ENCODE measurements at places on chromosomes 5 and 9.

DNA sequence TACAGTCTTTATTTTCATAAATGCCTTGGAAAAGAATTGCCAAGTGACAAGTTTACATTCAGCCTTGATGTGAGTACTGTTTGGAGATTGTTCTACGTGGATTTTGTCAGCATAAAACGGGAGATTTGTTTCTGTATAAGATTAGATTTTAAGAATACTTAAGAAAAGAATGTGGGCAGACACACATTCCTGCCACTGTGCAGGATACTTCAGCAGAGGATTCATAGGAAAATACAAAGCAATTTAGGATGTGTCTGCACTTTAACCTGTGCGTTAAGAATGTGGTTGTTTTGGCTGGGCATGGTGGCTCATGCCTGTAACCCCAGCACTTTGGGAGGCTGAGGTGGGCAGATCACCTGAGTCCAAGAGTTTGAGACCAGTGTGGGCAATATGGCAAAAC lies 37.2 kb downstream of the GPR107 start:
- no peak for DNase-seq

- DNase-seq = no peak
Measured at GRCh38 chr5:102815540-102816332, 60.6 kb downstream of the PAM start.

- DNase-seq = no peak
Measured at GRCh38 chr5:161105525-161105924, 253.5 kb upstream of the ATP10B start.

DNA sequence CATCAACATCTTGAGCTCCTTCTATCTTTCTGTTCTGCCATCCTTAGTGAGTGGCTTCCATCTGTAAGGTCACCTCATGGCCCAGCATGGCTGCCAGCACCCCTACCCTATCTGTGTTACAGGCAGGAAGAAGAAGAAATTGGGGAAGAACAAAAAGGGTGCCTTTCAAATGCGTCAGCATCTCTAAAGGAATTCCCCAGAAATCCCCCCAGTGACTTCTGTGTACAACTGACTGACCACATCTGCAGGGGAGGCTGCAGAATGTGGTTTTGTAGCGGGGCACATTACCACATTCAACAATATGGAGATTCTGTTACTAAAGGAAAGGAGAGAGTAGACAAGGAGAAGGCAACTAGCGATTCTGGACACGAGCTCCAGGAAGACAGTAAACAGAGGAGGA lies 40.1 kb downstream of the ALG2 start:
- DNase-seq = peak; percentile 43

GRCh38 chr5:6734243-6734700 lies 21.0 kb downstream of the TENT4A start:
- peak; percentile 29 for DNase-seq

GRCh38 chr5:57417971-57418370 lies 64.6 kb downstream of the ACTBL2 start:
- no peak for DNase-seq

DNA sequence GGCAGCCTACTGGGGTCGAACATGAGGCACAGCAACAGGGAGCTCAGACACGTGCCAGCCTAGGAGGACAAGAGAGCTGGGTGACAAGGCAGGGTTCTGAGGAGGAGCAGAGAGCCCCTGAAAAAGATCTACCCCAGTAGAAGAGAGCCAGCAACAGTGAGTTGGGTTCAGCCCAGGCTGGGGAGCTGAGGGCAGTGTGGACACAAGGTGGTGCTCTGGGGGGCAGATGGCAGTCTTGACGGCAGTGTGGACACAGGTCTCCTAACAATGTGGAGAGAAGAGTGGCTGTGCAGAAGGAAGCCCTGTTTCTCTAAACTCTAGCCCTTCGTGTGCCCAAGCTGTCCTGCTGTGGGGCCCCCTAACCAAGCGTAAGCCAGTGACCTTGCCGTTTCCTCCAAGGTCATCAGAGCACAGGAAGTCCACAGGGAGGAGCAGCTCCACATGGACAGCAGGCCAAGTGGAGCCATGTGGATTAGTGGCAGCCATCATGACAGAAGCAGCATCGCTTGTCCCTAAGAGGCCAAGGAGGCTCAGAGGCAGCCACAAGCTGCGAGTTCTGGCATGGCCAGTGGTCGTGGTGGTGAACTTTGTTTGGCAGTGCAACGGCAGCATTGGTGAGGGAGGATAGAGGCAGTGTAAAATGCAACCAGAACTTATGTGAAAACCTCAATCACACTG lies 25.1 kb upstream of the LMX1B start:
- no peak for DNase-seq

DNA sequence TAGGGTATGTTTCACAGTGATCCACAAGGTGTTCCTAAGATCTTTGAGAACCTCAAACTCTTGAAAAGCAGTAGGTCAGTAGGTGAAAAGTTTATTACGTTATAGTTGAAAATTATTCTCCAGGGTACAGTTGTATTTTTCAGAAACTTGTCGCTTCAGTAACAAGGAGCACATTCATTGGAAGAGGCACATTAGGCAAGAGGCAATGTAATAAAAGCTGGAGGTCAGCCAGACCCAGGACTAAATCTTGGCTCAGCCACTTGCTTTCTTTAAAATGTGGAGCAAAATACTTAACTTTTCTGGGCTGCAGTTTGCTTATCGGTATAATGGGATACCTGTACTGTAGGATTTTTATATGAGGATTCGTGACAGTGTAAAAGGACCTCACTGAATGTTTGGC lies 45.6 kb downstream of the TLE4 start:
- DNase-seq = peak; percentile 62

GRCh38 chr9:111925017-111925770 lies 28.6 kb downstream of the UGCG start:
- no peak for DNase-seq

DNA sequence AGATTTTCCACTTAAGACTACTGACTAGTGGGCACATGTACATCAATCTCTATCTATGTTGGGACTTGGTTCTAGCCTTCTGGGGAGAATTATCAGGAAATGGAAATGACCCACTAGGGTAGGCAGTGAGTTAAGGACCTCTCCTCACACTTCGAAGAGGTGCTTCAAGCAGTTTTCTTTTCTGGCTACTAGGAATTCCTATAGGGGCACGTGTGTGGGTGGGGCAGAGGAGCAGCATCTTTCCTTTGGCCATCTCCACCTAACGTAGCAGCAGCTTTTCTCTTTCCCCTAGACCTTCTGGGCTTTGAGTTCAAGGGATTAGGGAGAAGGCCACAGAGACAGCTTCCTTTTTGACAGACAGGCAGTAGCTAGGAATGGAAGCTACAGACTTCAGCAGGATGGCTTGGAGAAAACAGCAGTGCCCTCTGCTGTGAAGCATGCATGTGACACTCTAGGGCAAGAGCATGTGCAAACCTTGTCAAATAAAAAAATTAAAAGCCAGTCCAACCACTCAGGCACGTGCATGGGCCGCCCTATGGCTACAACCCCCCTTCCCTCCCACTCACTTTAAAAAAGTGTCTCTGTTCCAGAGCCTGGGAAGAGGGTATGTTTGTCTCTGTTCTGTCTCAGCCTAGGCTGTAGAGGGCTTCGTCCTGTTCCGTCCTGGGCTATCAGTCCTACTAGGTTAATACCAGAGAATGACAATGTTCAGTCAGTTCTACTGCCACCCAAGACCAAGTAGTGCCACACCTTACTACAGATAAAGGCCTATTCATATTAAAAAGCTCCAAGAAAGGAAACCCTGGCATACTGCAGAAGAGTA lies 8.7 kb upstream of the GFRA3 start:
- DNase-seq = peak; percentile 72

- peak; percentile 14 for DNase-seq
Measured at GRCh38 chr5:146041180-146041789, 64.1 kb downstream of the PLAC8L1 start.

DNA sequence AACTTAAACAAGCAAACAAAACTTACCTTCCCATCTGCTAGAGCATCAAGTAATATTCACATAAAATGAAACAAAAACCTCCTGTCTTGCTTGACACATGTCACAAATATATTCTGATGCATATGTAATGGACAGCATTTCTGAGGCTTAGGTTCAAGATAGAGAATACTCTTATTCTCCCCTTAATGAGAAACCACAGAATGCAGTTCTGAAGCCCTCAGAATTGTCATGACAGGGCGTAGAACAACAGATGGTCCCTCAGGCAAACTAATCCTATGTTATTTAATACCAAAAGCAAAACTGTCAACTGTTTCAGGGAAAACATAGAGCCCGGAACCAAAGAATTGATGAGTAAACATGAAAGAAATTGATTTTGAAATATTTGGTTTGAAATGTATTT lies 229.9 kb upstream of the RIOK2 start:
- no peak for DNase-seq

- peak; percentile 30 for DNase-seq
Measured at GRCh38 chr9:80028501-80028900, 456.7 kb downstream of the TLE4 start.

- DNase-seq = no peak
Measured at GRCh38 chr9:126559296-126559695, 54.4 kb upstream of the LMX1B start.

DNA sequence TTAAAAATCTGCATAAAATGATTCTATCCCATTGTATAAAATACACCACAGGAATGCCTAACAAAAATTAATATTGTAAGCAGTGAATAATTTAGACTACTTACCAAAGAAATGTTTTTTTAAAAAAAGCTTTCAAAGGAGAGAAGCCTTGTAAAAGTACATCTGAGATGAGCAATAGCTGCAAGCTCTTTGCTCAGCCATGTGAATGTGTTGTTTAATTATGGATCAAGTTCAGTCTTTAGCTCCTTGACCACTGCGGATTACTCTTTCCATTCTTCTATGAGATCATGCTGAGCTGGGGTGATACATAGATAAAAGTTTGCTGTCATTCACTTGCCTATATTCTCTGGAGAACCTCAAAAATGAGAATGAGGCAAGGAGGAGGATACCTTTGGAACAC lies 782.4 kb upstream of the ZNF608 start:
- DNase-seq = no peak

DNA sequence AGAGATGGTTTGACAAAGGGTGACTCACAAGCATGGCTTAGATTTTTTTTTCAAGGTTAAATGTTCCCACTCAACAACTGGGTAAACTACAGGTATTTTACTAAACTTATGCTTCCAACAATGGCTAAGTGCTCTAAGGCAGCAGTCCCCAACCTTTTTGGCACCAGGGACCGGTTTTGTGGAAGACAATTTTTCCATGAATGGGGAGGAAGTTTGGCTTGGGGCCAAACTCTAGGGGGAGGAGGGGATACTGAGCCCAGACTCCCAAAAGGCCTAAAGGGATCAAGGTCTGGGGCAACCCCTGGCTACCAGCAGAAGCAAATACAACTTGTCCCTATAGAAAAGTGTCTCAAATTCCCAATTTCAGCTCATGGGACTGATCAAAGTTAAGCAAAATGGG lies 32.0 kb upstream of the HSD17B3 start:
- no peak for DNase-seq

- DNase-seq = no peak
Measured at GRCh38 chr5:17147170-17147569, 70.3 kb upstream of the BASP1 start.

- peak; percentile 98 for DNase-seq
Measured at GRCh38 chr5:32507738-32508434, 63.3 kb upstream of the ZFR start.

- no peak for DNase-seq
Measured at GRCh38 chr5:159943326-159943725, 27.0 kb downstream of the ADRA1B start.

DNA sequence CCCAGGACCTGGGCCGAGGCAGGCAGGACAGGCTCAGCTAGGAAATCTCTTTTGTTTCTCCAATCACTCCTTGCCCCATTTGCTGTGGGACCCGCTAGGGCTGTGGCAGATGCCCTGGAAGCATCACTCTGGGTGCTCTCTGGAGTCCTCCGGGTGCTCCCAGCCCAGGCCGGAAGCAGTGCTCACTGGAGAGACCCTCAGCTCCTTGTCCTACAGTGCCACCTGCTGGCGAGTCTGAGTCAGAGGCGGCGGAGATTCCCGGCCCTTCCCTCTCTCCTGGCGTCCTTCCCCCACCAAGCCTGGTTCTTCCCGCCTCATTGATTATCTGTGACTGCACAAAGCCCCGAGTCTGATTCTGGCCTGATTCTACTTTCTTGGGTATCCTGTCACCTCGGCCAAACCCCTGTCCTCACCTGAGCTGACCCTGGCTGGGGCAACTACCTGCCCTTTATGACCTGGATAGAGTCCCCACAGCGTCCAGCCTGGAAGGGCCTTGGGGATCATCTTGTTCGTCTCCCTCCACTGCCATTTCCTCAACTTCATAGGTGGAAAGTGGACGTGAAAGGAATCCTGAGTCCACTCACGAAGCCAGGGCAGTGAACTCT lies 7.3 kb upstream of the BARHL1 start:
- peak; percentile 79 for DNase-seq
